ENCODE measurements at places on chromosomes 3 and 15.

GRCh38 chr15:60389261-60390077, 8.3 kb downstream of the ANXA2 start:
- peak; percentile 55 for DNase-seq

DNA sequence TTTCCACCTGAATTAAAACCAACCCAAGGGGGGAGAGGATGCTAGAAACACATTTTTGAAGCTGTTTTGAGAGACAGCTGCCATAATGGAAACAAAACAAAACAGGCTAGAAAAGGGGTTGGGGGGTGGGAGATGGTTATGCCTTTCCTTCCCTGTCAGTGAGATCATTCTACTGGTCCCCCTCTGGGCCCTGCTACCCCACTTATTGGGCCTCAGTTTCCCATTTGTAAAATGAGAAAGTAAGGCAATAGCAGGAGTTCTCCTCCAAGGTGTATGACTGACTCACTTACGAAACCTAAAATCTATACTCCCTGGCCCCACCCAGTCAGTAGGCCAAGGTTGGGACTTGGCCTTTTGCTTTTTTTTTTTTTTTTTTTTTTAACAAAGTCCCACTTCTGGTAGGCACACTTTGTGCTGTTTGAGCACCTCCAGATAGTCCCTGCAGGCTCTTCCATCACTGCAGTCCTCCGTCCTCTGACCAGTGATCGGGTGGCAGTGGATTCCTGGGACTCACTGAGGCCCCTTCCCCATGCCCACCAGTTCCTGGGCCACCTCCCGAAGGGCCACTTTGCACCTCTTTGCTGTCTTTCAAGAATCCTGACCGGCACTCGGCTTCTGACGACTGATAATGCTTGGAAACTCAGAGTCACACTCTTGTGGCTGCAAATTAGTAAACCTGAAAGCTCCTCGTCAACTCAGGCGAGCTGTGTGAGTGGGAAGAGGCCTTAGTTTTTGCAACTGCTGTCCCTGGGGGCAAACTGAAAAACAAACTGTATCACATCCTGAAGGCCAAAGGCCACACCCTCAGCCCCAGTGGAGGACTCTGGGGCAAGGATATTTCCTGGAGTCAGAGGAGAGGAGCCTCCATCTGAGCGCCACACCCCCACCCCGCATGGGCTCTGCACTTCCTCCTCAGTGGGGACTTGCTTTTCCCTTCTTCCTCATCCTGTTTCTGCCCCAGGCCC, 6.7 kb upstream of the PSTPIP1 start:
- DNase-seq, result peak; percentile 93

GRCh38 chr3:12549971-12550760, 4.9 kb upstream of the MKRN2OS start:
- DNase-seq, result no peak

DNA sequence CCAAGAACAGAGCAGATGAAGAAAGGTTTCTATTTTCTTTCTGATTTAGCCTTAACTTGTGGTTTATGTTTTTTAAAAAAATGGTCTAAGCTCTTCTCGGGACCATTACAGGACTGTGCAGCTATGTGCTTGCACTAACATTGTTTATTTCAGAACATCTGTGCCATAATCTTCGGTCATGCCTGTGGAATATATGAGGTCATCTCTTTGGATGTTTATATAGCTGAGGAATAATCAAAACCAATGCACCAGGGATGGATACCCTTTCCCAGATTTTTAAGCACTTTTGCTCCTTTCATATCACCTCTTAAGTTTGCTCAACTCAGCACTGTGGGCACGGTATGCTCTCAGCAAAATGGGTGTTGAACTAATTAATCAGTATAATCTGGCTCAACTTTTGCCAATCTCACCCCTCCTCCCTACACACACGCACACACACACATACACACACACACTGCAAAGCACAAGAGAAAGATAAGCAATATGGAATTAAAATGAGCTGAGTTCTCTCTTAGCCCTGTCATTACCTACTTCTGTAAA, 268.5 kb upstream of the TMC3 start:
- no peak for DNase-seq

- no peak for DNase-seq
Measured at GRCh38 chr3:58308728-58309127, 2.4 kb downstream of the HTD2 start.
